Lung (tissue), 17 donors: ENCODE measurements at places on chromosomes 12 and 14. TPM values are rescaled to one million over a fixed set of nuclear protein-coding genes. Genes with fewer than 3 reads are reported as not detected.
A peak's percentile ranks its signal among the peaks of the same experiment; 100 is the strongest.

DNA sequence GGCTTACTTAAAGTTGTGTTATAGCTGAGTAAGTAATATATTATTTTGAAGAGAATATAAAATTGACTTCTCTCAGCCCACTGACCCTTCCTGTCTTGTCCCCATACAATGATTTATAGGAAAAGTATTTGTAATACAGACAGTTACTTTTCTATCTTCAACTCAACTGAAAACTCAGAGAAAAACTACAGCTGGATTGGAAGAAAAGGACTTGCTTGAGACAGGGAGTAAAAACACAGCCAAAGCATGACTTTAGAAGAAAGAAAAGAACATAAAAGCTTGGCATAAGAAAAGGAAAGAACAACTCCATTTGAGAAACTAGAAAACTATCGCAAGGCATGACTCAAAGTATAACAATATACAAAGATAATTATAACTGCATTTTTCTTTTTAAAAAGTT lies 57.5 kb downstream of the MSRB3 start:
- H3K27ac ChIP-seq: no peak overlapping the region
- H3K4me1 ChIP-seq: peaks cover 19% of the 10 kb centered on the region
- no peaks in the 10 kb centered on the region for H3K36me3 ChIP-seq
- H3K4me3 ChIP-seq: no peak overlapping the region

DNA sequence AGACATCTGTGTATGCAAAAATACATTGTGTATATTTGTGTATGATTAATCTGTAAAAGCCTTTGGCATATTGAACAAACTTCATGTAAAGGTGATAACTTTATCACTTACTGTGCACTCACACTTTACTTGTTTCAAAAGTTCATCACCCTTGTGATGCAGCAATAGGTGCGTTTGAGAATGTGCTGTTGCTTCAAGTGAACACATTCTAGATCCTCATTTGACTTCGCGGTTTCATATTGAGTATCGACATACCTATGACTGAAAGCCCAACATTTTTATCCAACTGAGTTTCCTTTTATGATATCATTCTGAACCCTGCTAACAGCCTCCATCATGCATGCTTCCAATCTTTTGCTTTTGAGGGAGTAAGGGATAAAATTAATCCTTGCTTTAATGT lies 1086.9 kb downstream of the TMEM121 start:
- no peaks in the 10 kb centered on the region for H3K4me1 ChIP-seq
- no peaks in the 10 kb centered on the region for H3K36me3 ChIP-seq
- no peak overlapping the region for H3K4me3 ChIP-seq

TMTC1 gene
- total RNA-seq: 4.0 TPM

GRCh38 chr14:62796431-62796830 lies 248.8 kb downstream of the KCNH5 start:
- no peaks in the 10 kb centered on the region for H3K4me1 ChIP-seq
- H3K4me3 ChIP-seq: no peak overlapping the region
- H3K27ac ChIP-seq: no peak overlapping the region

- no peaks in the 10 kb centered on the region for H3K36me3 ChIP-seq
- DNase-seq: no peak
- no peak overlapping the region for H3K4me3 ChIP-seq
Measured at GRCh38 chr12:90593596-90594295, 361.2 kb downstream of the CCER1 start.

IQSEC3 gene
- 0.51 TPM for total RNA-seq

- H3K36me3 ChIP-seq: no peaks in the 10 kb centered on the region
- no peaks in the 10 kb centered on the region for H3K27me3 ChIP-seq
- no peak overlapping the region for H3K27ac ChIP-seq
- H3K4me1 ChIP-seq: no peaks in the 10 kb centered on the region
Measured at GRCh38 chr14:81710232-81710845, 176.7 kb upstream of the SEL1L start.

DNA sequence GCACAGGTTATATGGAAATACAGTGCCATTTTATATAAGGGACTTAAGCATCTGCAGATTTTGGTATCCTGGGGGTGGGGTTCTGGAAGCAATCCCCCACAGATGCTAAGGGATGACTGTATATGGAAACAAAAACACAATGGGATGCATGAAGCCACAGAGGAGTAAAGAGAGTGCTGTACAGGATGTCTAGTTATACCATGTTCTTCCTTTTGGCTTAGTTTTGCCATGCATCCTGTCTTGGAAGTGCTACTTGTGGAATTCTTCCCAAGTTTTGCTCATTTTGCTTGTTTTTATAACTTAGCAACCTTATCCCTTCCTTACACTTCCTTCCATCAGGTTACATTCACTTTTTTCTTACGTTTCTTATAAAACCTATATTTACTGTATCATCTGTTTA lies 55.6 kb downstream of the TRMT5 start:
- no peaks in the 10 kb centered on the region for H3K27me3 ChIP-seq
- no peaks in the 10 kb centered on the region for H3K36me3 ChIP-seq
- peak; percentile 13 for DNase-seq

PTGER2 gene
- 3.7 TPM for total RNA-seq

CLEC9A gene
- 0.12 TPM for total RNA-seq

DNA sequence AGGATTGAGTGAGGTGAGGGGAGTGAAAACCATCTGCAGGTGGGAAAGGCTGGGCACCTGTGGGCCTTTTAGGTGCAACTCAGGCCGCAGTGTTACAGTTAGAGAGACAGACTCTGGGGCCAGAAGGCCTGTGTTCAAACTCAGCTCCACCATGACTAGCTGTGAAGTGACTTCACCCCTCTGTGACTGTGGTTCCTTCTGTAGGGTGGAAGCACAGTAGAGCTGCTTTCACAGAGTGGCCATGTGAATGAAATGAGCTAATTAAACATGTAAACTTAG lies 25.0 kb downstream of the RBM19 start:
- no peak overlapping the region for H3K27ac ChIP-seq
- peaks cover 27% of the 10 kb centered on the region for H3K36me3 ChIP-seq
- H3K4me1 ChIP-seq: no peaks in the 10 kb centered on the region
- DNase-seq: no peak
- H3K27me3 ChIP-seq: no peaks in the 10 kb centered on the region

- H3K27ac ChIP-seq: no peak overlapping the region
- peaks cover 4% of the 10 kb centered on the region for H3K4me1 ChIP-seq
- no peak overlapping the region for H3K4me3 ChIP-seq
- H3K36me3 ChIP-seq: peaks cover 6% of the 10 kb centered on the region
- no peak for DNase-seq
Measured at GRCh38 chr12:109926016-109926415, 25.9 kb downstream of the TCHP start.
